Thoracic aorta (tissue), 2 donors: ENCODE measurements at places on chromosomes 7 and 10. TPM values are rescaled to one million over a fixed set of nuclear protein-coding genes. Genes with fewer than 3 reads are reported as not detected.
A peak's percentile ranks its signal among the peaks of the same experiment; 100 is the strongest.

DNA sequence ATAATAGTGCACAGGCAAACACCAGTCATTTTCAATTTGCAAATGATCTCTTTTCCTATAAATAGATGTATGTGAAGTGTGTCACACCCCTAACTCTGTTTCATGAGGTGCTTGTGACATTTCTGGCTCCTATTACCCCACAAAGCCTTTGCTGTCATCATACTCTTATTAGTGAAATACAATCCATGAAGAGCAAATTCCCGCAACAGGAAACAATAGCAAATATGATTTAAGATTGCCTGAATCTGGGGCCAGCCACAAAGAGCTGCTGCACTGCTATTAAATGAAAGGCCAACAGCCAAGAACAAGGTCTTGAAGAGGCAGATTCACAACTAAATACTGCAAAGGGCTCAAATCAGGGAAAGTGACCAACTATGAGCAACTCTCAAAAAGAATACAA lies 96.3 kb upstream of the CAV2 start:
- H3K4me3 ChIP-seq = no peak overlapping the region
- H3K27ac ChIP-seq = no peak overlapping the region
- H3K27me3 ChIP-seq = no peaks in the 10 kb centered on the region
- H3K36me3 ChIP-seq = no peaks in the 10 kb centered on the region

GRCh38 chr7:5636446-5636835 lies 145.0 kb downstream of the RNF216 start:
- no peak for DNase-seq
- peaks cover 5% of the 10 kb centered on the region for H3K36me3 ChIP-seq
- H3K27ac ChIP-seq = peak overlapping the region; percentile 35
- no peaks in the 10 kb centered on the region for H3K27me3 ChIP-seq

GRCh38 chr7:158726277-158726807 lies 21.7 kb upstream of the NCAPG2 start:
- H3K36me3 ChIP-seq = peaks cover 7% of the 10 kb centered on the region
- H3K4me1 ChIP-seq = no peaks in the 10 kb centered on the region
- H3K27me3 ChIP-seq = no peaks in the 10 kb centered on the region
- no peak for DNase-seq
- H3K4me3 ChIP-seq = no peak overlapping the region

- no peaks in the 10 kb centered on the region for H3K4me1 ChIP-seq
- no peak overlapping the region for H3K4me3 ChIP-seq
- DNase-seq = no peak
Observed at GRCh38 chr10:48447356-48448215, 141.1 kb downstream of the MAPK8 start.

GRCh38 chr7:39272111-39272510 lies 294.1 kb upstream of the YAE1 start:
- DNase-seq = no peak
- no peak overlapping the region for H3K27ac ChIP-seq

SBDS gene
- total RNA-seq = 191 TPM

SLC26A3 gene
- total RNA-seq = not detected

OR2A1 gene
- total RNA-seq = 0.14 TPM

NPFFR1 gene
- total RNA-seq = 0.14 TPM

KCNH2 gene
- total RNA-seq = not detected
